ENCODE measurements at places on chromosomes 4 and X. TPM values are rescaled to one million over a fixed set of nuclear protein-coding genes. Genes with fewer than 3 reads are reported as not detected.

- peaks cover 15% of the 10 kb centered on the region for H3K36me3 ChIP-seq
- peaks cover 29% of the 10 kb centered on the region for H3K4me1 ChIP-seq
- H3K27me3 ChIP-seq: no peaks in the 10 kb centered on the region
- H3K4me3 ChIP-seq: no peak overlapping the region
These were observed 17.5 kb downstream of the STX18 start for GRCh38 chr4:4524364-4524763.

- no peak for DNase-seq
- H3K4me3 ChIP-seq: peak overlapping the region; percentile 96
- H3K27me3 ChIP-seq: peaks cover 3% of the 10 kb centered on the region
- H3K4me1 ChIP-seq: peaks cover 47% of the 10 kb centered on the region
- H3K27ac ChIP-seq: no peak overlapping the region
These were observed 3.2 kb downstream of the TMEM165 start for GRCh38 chr4:55398966-55399365.

GRCh38 chrX:150213481-150214030 lies 149.6 kb upstream of the MAMLD1 start:
- no peaks in the 10 kb centered on the region for H3K27me3 ChIP-seq
- H3K27ac ChIP-seq: no peak overlapping the region
- no peak overlapping the region for H3K4me3 ChIP-seq
- no peaks in the 10 kb centered on the region for H3K36me3 ChIP-seq

- H3K27ac ChIP-seq: no peak overlapping the region
- H3K36me3 ChIP-seq: no peaks in the 10 kb centered on the region
- peaks cover 12% of the 10 kb centered on the region for H3K27me3 ChIP-seq
- H3K4me1 ChIP-seq: no peaks in the 10 kb centered on the region
These were observed 91.2 kb downstream of the ADRA2C start for GRCh38 chr4:3857269-3857926.

DNA sequence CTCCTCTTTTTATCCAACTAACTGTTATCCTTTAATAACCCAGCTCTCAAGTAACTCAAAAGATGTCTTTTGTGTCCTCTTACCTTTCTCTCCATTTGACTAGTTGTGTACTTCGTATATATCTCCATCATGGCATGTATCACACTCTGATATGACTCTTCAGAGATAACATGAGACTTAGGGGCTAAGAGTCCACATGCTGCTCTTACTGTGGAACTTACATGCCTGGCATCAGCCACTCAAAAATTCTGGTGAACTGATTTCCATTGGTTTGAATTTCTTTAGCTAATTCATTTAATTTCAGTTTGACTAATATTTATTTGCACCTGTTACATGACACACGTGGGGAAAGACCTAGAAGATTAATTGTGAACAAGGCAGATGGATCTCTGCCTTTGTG lies 317.3 kb downstream of the HS3ST1 start:
- H3K36me3 ChIP-seq: no peaks in the 10 kb centered on the region
- DNase-seq: no peak
- no peak overlapping the region for H3K27ac ChIP-seq
- no peaks in the 10 kb centered on the region for H3K4me1 ChIP-seq
- H3K4me3 ChIP-seq: no peak overlapping the region
- no peaks in the 10 kb centered on the region for H3K27me3 ChIP-seq

DNA sequence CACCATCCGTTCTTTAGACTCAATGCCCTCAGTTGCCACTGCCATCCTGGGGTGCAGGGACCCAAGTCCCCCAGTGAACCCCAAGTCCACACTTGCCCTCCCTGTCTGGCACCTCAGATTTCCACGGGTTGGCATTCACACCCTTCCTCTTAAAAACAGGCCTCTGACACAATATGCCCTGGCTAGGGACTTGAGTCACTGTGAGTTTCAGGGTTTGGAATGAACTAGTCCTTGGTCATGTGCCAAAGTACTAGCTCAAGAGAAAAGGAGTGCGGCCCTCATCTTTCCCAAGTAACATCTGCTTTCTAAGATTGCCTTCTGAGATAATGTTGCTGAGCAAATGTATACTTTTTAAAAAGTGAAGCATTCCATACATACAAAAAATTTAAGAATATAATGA lies 134.0 kb downstream of the MID1 start:
- no peak overlapping the region for H3K27ac ChIP-seq
- no peaks in the 10 kb centered on the region for H3K4me1 ChIP-seq
- no peaks in the 10 kb centered on the region for H3K27me3 ChIP-seq
- DNase-seq: no peak
- no peaks in the 10 kb centered on the region for H3K36me3 ChIP-seq

- H3K4me1 ChIP-seq: no peaks in the 10 kb centered on the region
- no peak overlapping the region for H3K4me3 ChIP-seq
- no peak overlapping the region for H3K27ac ChIP-seq
- no peaks in the 10 kb centered on the region for H3K27me3 ChIP-seq
These were observed 125.5 kb downstream of the OPHN1 start for GRCh38 chrX:68307769-68308168.

DNA sequence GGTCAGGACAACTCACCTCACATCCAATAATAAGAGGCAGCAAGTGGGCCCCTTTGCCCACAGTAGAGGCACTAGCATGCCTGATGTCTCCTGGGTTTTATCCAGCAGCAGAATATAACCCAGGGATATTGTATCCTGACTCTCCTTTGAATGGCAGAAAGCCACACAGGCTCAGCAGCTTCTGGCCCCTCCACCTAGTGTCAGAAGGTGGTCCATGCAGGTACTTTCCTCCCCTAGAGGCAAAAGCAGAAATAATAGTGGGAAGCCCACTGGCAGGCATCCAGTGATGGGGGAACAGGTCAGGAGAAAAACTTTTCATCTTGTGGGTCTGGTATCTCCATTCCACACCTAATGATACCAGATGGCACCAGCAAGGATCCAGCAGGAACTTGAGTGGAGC lies 75.5 kb upstream of the IRS4 start:
- no peaks in the 10 kb centered on the region for H3K27me3 ChIP-seq
- H3K4me3 ChIP-seq: no peak overlapping the region
- H3K36me3 ChIP-seq: no peaks in the 10 kb centered on the region
- H3K4me1 ChIP-seq: no peaks in the 10 kb centered on the region
- H3K27ac ChIP-seq: no peak overlapping the region

- H3K36me3 ChIP-seq: no peaks in the 10 kb centered on the region
- no peak for DNase-seq
These were observed 30.0 kb downstream of the CDKL5 start for GRCh38 chrX:18455384-18455783.

DNA sequence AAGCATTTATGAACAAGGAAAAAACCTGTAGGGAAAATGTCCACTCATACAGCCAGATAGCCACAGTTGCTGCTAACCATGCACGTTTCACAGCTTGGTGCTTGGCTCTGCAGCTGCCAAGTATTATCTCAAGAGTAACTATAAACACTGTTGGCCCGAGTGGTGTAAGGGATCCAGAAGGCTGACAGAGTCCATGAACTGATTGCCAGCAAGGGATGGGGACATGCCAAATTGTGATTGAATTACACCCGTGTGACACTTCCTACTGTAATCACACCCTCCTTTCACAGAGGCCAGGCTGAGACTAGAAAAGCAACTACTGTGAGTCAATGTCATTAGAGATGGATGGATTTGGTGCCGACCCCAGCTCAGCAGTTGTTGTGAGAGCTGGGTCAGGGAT lies 223.9 kb upstream of the ANKRD50 start:
- no peaks in the 10 kb centered on the region for H3K4me1 ChIP-seq
- no peak overlapping the region for H3K27ac ChIP-seq
- H3K27me3 ChIP-seq: no peaks in the 10 kb centered on the region
- no peak overlapping the region for H3K4me3 ChIP-seq

- H3K36me3 ChIP-seq: no peaks in the 10 kb centered on the region
- H3K27ac ChIP-seq: no peak overlapping the region
- H3K4me3 ChIP-seq: no peak overlapping the region
- no peak for DNase-seq
These were observed 351.6 kb downstream of the PCDH7 start for GRCh38 chr4:31071508-31072486.

DNA sequence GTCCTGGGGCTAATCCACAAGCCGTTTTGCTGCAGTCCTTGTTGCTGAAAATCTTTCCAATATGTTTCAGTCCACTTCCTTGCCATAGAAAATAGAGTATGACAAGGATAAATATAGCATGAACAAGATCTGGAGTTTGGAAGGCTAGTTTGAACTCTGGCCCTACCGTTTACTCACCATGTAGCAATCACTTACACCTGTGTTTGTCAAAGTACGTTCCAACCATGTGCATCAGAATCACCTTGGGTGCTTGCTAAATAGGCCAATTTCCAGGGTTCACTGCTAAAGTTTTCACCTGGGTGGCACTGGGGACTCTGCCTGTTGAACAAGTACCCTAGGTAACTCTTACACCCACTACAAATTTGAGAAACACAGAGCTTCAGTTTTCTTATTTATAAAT lies 188.9 kb downstream of the ENOX2 start:
- no peak overlapping the region for H3K27ac ChIP-seq
- H3K4me3 ChIP-seq: no peak overlapping the region
- peaks cover 2% of the 10 kb centered on the region for H3K36me3 ChIP-seq
- no peaks in the 10 kb centered on the region for H3K4me1 ChIP-seq

DNA sequence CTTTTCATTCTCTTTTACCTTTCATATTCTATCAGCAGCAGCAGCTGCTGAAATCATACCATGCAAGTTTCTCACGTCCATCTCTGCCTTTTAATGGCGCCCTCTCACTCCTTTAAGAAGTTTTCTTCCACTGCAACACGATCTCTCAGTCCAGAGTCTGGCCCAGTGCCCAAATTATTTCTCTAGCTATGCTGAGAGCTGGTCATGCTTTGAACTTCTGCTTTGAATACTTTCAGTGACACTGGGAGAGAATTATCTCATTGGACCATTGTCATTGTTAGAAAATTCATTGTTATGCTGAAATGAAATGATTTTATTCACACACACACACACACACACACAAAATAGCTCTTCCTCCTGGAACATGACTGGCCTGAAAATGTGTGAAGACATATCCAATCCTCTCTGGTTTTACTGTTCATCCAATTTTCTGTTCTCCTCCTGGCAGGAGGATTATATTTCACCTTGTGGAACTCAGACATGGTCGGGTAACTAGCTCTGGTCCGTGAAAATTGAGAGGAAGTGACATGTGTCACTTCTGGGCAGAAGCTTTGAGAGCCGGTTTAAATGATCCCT lies 1.3 kb upstream of the PDHA1 start:
- H3K27ac ChIP-seq: peak overlapping the region; percentile 85
- H3K4me3 ChIP-seq: no peak overlapping the region
- H3K36me3 ChIP-seq: no peaks in the 10 kb centered on the region
- H3K4me1 ChIP-seq: peaks cover 11% of the 10 kb centered on the region
- DNase-seq: no peak

GRCh38 chr4:84792366-84793301 lies 173.9 kb downstream of the WDFY3 start:
- no peak for DNase-seq
- H3K4me3 ChIP-seq: no peak overlapping the region
- no peak overlapping the region for H3K27ac ChIP-seq
- H3K4me1 ChIP-seq: no peaks in the 10 kb centered on the region

- no peak for DNase-seq
- no peak overlapping the region for H3K4me3 ChIP-seq
- H3K36me3 ChIP-seq: no peaks in the 10 kb centered on the region
- no peaks in the 10 kb centered on the region for H3K27me3 ChIP-seq
These were observed 1.9 kb upstream of the TCEAL1 start for GRCh38 chrX:103626855-103627254.

- H3K4me3 ChIP-seq: peak within 1 kb of the TSS; percentile 58
- DNase-seq: peak; percentile 2
- H3K27me3 ChIP-seq: peaks cover 27% of the 10 kb centered on the region
- H3K27ac ChIP-seq: peak within 1 kb of the TSS; percentile 51
These were observed at the start of gene EGFL6 for GRCh38 chrX:13569479-13570260. Gene EGFL6 (plus strand): TSS chrX:13569601. CDS start chrX:13569862, 261 bp downstream.

DNA sequence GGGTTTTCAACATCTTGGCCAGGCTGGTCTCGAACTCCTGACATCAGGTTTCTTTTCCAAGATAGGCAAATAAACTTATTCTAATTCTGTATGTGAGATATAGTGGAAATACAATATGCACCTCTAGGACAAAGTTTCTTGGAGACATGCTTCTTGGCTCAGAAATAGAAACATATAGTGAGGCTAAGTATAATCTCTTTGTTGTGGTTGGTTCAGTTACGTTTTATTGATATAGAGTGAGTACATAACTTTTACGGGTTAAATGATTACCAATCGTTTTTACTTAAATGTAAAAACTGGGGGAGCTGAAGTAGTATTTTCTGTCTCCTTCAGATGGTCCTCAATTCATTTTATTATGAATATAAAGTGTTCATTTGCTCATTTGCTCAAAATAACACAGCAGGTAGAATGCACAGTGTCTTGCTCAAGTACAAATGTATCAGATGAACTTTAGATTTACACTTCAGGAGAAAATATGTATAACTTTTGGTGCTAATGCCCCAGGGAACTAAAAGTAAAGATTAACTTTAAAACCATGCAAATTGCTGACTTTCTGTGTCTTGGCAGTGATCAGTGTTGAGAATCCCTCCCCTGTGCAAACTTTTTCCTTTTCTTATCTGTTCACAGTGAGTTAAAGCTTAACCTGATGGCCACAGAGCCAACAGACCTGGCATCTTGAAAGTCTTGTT lies 77.6 kb downstream of the AFF1 start:
- H3K27me3 ChIP-seq: no peaks in the 10 kb centered on the region
- no peak overlapping the region for H3K4me3 ChIP-seq
- no peaks in the 10 kb centered on the region for H3K36me3 ChIP-seq
- H3K4me1 ChIP-seq: peaks cover 80% of the 10 kb centered on the region
- H3K27ac ChIP-seq: peak overlapping the region; percentile 0
- no peak for DNase-seq

GRCh38 chr4:95949136-95949765 lies 109.4 kb downstream of the PDHA2 start:
- no peaks in the 10 kb centered on the region for H3K4me1 ChIP-seq
- no peak for DNase-seq
- H3K36me3 ChIP-seq: no peaks in the 10 kb centered on the region
- H3K27me3 ChIP-seq: no peaks in the 10 kb centered on the region
- no peak overlapping the region for H3K4me3 ChIP-seq
- no peak overlapping the region for H3K27ac ChIP-seq

GRCh38 chr4:80538276-80538926 lies 202.9 kb downstream of the CFAP299 start:
- peaks cover 14% of the 10 kb centered on the region for H3K27me3 ChIP-seq
- H3K4me1 ChIP-seq: peaks cover 32% of the 10 kb centered on the region

F9 gene
- total RNA-seq: not detected

FAM184B gene
- not detected for total RNA-seq

MAGEB1 gene
- total RNA-seq: not detected

SMIM10L2A gene
- total RNA-seq: 0.31 TPM

PF4V1 gene
- not detected for total RNA-seq

C4orf50 gene
- total RNA-seq: not detected

SPOCK3 gene
- not detected for total RNA-seq

RIBC1 gene
- 1.1 TPM for total RNA-seq

ZCCHC18 gene
- 5.5 TPM for total RNA-seq

TMPRSS11F gene
- not detected for total RNA-seq

NMU gene
- 0.56 TPM for total RNA-seq

PGAM4 gene
- not detected for total RNA-seq

TMEM35A gene
- total RNA-seq: not detected

GRID2 gene
- total RNA-seq: not detected

NKX1-1 gene
- total RNA-seq: not detected

ZNF732 gene
- not detected for total RNA-seq

SAP30 gene
- 25.0 TPM for total RNA-seq

DOCK11 gene
- 44.7 TPM for total RNA-seq

Data from activated naive CD8-positive, alpha-beta T cell treated with anti-CD3 and anti-CD28 coated beads for 36 hours (primary cell).